Smooth muscle cell of the coronary artery (primary cell): ENCODE measurements at places on chromosomes 12 and 14. TPM values are rescaled to one million over a fixed set of nuclear protein-coding genes. Genes with fewer than 3 reads are reported as not detected.

Gene KLHDC1
- 2.9 and 9.4 TPM in 2 replicates for total RNA-seq

Gene SPIC
- not detected in 2 replicates for total RNA-seq

Gene KRT1
- not detected in 2 replicates for total RNA-seq

Gene CEBPE
- not detected in 2 replicates for total RNA-seq

Gene LRP1
- 245 and 1,121 TPM in 2 replicates for total RNA-seq

Gene SLCO1B1
- not detected in 2 replicates for total RNA-seq

Gene CLEC4A
- total RNA-seq, result 0.23 TPM in 1 of 2 replicates, not detected in the other

Gene FBLN5
- 25.0 and 26.1 TPM in 2 replicates for total RNA-seq

Gene SDSL
- 7.0 and 21.7 TPM in 2 replicates for total RNA-seq

Gene SMAGP
- 5.4 and 6.8 TPM in 2 replicates for total RNA-seq

Gene DCN
- 204 and 961 TPM in 2 replicates for total RNA-seq

Gene MMP19
- 4.0 and 12.0 TPM in 2 replicates for total RNA-seq

Gene GALNT6
- total RNA-seq, result 0.75 and 4.7 TPM in 2 replicates

Gene PPFIA2
- total RNA-seq, result 0.08 and 2.5 TPM in 2 replicates

Gene WSCD2
- not detected in 2 replicates for total RNA-seq

Gene CPNE6
- not detected in 2 replicates for total RNA-seq

Gene CD4
- total RNA-seq, result 0.23 and 0.47 TPM in 2 replicates

Gene DNAJC22
- total RNA-seq, result under 0.01 and 5.9 TPM in 2 replicates

Gene ZNF891
- 0.53 and 0.94 TPM in 2 replicates for total RNA-seq

Gene MSI1
- total RNA-seq, result not detected in 2 replicates

Gene FGD4
- total RNA-seq, result 6.4 and 15.6 TPM in 2 replicates

Gene HOXC12
- total RNA-seq, result not detected in 2 replicates

Gene APOF
- not detected in 2 replicates for total RNA-seq

Gene KRT74
- not detected in 2 replicates for total RNA-seq

Gene CHURC1
- total RNA-seq, result 35.0 and 37.1 TPM in 2 replicates

Gene RPL36AL
- total RNA-seq, result 297 and 551 TPM in 2 replicates

Gene KRT79
- total RNA-seq, result not detected in 2 replicates

Gene MYF5
- not detected in 2 replicates for total RNA-seq

Gene MIPOL1
- total RNA-seq, result 7.6 and 8.4 TPM in 2 replicates

Gene SYT1
- total RNA-seq, result 0.70 and 22.9 TPM in 2 replicates

Gene SOAT2
- total RNA-seq, result not detected in 2 replicates

Gene GPR65
- total RNA-seq, result 0.12 and 0.15 TPM in 2 replicates

Gene SLC39A2
- 1.3 TPM in 1 of 2 replicates, not detected in the other for total RNA-seq

Gene ESR2
- total RNA-seq, result 0.12 TPM in 1 of 2 replicates, not detected in the other

Gene GPRC5D
- 0.12 TPM in 1 of 2 replicates, not detected in the other for total RNA-seq

Gene GSC
- total RNA-seq, result 1.3 TPM in 1 of 2 replicates, not detected in the other

Gene LMO3
- 0.30 and 0.70 TPM in 2 replicates for total RNA-seq

Gene GPRC5A
- 0.82 and 11.6 TPM in 2 replicates for total RNA-seq

Gene KRT83
- total RNA-seq, result not detected in 2 replicates

Gene RNASE7
- not detected in 2 replicates for total RNA-seq

Gene ACSM4
- total RNA-seq, result not detected in 2 replicates

Gene RGS6
- under 0.01 TPM in 1 of 2 replicates, not detected in the other for total RNA-seq

Gene RTL1
- not detected in 2 replicates for total RNA-seq

Gene DPPA3
- total RNA-seq, result not detected in 2 replicates

Gene MYL2
- total RNA-seq, result not detected in 2 replicates

Gene OR6C2
- not detected in 2 replicates for total RNA-seq

Gene NKX2-8
- total RNA-seq, result not detected in 2 replicates

Gene SPTLC2
- 14.4 and 28.3 TPM in 2 replicates for total RNA-seq

Gene LRTM2
- not detected in 2 replicates for total RNA-seq

Gene SLC8A3
- total RNA-seq, result not detected in 2 replicates

Gene RND1
- 5.6 TPM in 1 of 2 replicates, not detected in the other for total RNA-seq

Gene STON2
- total RNA-seq, result 0.23 and 50.7 TPM in 2 replicates
